ENCODE measurements at places on chromosomes 3 and 15.

DNA sequence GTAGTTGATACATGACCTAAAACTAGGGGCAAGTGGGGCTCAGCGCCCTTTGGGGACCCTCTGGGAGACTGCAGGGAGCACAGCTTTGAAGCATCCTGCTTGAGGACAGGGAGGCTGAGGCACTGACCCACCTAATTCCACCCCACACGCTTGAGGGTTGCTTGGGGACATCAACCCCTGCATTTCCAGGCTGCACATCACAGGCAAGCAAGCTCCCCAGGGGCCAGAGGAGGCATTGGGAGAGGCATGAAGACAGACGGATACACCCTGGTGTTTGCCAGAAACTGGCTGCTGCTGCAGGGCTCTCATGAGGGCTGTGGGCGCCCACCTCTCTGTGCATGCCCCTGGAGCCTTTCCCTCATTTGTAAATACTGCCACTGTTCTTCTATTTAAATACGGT lies 99.3 kb downstream of the ABHD5 start:
- no peak for DNase-seq

GRCh38 chr15:91348752-91349500 lies 248.9 kb downstream of the SV2B start:
- no peak for DNase-seq

DNA sequence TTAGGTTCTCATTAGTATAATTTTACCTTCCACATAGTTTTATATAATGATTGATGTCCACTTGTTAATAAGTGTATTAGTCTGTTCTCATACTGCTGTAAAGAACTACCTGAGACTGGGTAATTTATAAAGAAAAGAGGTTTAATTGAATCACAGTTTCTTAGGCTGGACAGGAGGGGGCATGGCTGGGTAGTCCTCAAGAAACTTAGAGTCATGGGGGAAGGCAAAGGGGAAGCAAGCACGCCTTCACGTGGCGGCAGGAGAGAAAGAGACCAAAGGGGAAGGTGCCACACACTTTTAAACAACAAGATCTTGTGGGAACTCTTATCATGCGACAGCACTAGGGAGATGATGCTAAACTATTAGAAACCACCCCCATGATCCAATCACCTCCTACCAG lies 19.2 kb downstream of the DZIP3 start:
- no peak for DNase-seq

- DNase-seq: no peak
Observed at GRCh38 chr3:195238586-195239118, 32.3 kb downstream of the XXYLT1 start.

- DNase-seq: no peak
Observed at GRCh38 chr15:74903676-74904075, 3.0 kb downstream of the FAM219B start.

DNA sequence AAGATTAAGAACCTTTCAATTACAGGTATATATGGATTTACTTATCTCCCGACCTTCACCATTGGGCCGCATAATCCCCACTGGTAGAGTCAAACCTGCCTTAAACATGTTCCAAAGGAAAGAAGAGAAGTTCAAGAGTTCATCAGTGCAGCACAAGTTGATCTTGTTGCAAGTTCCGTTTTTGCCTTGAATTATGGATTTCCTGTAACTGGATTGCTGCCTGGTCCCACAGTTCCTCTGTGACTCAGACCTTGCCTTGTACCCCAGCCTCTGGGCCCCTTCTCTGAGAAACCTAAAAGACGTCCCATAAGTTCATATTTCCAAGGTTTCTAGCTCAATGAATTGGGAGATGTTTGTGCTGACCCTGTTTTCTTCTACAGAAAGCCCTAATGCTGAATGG lies 112.5 kb upstream of the THBS1 start:
- DNase-seq: no peak

- no peak for DNase-seq
Observed at GRCh38 chr15:38726187-38726586, 161.6 kb upstream of the RASGRP1 start.

DNA sequence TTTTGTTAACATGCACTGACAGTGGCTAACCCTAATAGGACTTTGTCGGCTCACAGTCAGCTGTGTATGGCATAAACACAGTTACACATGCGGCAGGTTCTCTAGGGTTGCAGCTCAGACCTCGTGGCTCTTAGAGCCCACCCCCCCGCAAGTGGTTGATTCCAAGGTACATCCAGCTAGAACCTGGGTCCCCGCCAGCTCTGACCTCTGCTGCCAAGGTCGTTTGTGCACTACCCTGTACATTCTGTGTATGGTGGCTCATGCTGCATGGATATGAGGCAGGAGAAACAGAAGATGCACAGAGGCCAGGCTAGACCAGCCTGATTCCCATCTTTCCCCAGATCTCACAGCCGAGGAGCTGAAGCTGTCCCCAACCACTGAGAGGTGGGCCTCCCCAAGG lies 25.9 kb downstream of the PRR20G start:
- no peak for DNase-seq

- DNase-seq: no peak
Observed at GRCh38 chr3:30919564-30919963, 25.1 kb upstream of the GADL1 start.

DNA sequence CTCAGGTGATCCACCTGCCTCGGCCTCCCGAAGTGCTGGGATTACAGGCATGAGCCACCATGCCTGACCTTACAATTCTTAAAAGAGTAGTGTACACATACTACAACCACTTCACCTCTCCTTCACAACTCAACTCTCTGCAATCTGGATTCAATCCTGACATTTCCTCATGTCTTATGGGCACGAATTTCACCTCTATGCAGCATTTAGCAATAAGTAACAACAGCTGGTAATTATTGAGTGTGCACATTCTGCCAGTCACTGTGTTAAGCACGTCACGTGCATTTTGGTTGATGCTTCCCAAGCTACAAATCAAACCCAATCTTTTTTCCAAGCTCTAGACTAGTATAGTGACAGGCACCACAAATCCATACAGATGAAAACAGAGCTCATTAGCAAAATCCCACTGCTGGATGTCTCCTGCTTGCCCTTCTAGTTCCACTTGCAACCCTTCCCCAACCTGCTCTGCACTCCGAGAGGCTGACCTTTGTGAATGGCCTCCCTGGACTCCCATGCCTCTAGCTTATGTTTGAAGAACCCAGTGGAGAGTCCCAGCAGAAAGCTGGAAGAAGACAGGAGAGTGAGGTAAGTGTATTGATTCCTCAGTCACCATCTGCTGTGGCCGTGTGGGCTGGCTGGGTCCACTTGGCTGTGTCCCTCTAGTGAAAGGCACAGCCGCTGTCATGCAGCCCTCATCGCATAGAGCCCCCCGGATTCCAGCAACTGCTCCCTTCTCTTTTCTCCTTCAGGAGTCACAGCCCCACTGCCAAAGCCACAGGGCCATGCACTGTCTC lies 176.5 kb downstream of the MEX3B start:
- no peak for DNase-seq

- DNase-seq: no peak
Observed at GRCh38 chr3:41448396-41448795, 249.1 kb downstream of the CTNNB1 start.

DNA sequence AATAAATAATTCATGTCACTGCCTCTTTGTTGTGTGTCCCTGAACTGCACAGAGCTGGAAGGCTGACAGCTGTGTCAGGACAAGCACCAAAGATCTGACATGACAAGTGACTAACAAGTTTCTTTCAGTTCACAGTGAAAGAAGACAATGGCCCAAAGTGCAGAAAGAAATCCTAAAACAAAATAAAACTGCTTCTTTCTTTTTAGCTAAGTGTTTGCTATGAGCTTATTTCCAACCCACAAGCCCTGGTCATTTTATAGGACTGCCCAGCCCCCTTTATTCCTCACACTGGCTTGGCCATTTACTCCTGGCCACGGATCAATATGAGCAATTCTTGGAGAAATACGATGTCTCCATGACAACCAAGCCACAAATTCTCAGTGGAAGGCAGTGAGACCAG lies 238.5 kb downstream of the WDR72 start:
- no peak for DNase-seq

- no peak for DNase-seq
Observed at GRCh38 chr15:89670971-89671560, 8.1 kb downstream of the PLIN1 start.

DNA sequence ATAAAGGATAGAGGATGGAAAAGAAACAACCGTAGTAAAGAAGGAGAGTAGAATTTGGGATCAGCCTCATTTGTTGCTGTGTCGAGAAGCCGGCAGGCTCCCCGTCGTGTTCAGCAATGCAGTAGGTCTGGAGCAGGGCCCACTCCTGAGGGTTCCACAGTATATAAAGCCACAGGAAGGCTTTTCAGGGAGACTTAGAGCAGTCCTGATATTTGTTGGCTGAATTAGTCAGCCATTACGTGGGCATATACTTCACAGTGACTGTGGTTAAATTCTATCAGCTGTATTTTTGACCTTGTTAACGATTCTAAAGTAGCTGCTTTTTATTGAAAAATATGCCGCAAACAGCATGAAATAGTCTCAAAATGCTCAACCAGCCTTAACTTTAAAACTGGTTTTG lies 149.5 kb downstream of the ITPR1 start:
- DNase-seq: no peak

DNA sequence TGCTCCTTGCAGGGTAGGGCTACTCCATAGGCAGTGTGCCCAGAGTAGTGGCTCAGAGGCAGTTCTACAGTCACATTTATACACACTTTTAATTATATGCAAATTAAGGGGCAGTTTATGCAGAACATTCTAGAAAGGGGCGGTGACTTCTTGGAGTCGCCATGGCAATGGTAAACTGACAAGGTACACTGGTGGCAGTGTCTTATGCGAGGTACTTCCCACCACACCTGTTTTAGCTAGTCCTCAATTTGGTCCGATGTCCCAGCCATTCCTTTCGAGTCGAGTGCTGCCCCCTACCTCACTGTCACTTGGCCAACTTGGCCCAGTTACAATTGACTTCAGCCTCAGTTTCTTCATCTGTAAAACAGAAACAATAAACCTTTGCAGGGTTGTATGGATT lies 3.8 kb upstream of the IRAK2 start:
- no peak for DNase-seq

- no peak for DNase-seq
Observed at GRCh38 chr3:190370369-190370768, 17.6 kb upstream of the CLDN16 start.

DNA sequence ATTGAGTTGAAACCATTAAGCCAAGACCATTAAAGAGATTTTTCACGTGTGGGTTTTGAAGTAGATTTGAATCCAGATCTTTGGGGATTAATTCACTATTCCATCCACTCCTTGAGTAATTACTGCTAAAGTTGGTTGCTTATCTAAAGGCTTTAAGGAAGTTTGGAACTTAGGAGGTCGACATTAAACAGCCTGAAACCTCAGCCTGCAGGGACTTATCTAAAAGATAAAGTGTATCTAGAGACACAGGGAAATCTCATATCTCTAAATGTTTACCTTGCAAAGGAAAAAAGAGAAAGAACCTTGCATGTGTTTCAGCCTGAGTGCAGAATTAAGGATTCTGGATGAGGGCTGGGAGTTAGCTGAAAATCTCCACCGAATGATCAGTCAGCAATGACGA lies 158.6 kb downstream of the MEIS2 start:
- DNase-seq: no peak

DNA sequence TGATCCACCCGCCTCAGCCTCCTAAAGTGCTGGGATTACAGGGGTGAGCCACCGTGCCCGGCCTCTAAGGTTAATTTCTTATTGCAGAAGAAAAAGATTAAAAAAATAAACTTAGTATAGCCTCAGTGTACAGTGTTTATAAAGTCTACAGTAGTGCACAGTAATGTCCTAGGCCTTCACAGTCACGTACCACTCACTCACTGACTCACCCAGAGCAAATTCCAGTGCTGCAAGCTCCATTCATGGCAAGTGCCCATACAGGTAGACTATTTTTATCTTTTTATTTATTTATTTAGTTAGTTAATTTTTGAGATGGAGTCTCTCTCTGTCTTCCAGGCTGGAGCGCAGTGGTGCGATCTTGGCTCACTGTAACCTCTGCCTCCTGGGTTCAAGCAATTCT lies 3.2 kb upstream of the FLNB start:
- DNase-seq: no peak

- DNase-seq: no peak
Observed at GRCh38 chr15:43518197-43518761, 871 bp downstream of the MAP1A start.

DNA sequence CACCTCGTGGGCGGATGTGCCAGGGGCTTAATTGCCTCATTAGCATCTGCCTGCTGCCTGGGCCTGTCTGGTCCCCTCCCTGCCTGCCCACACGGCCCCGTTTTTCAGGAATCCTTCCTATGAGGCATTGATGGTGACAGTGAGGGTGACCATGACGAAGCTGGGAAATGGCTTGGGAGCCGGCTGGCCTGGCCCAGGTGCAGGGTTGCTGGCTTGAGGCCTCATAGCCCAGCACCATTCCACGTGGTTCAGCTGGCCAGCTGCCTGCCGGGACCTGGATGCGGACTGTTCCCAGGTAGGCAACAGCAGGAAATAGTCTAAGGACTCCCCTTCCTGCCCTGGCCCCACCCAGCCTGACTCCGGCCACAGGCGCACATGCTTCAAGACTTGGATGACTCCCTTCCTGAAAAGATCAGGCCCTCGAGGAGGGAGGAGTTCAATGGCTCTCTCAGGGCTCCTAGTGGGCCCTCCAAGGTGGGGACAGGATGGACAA lies 8.9 kb upstream of the DUSP7 start:
- DNase-seq: no peak

DNA sequence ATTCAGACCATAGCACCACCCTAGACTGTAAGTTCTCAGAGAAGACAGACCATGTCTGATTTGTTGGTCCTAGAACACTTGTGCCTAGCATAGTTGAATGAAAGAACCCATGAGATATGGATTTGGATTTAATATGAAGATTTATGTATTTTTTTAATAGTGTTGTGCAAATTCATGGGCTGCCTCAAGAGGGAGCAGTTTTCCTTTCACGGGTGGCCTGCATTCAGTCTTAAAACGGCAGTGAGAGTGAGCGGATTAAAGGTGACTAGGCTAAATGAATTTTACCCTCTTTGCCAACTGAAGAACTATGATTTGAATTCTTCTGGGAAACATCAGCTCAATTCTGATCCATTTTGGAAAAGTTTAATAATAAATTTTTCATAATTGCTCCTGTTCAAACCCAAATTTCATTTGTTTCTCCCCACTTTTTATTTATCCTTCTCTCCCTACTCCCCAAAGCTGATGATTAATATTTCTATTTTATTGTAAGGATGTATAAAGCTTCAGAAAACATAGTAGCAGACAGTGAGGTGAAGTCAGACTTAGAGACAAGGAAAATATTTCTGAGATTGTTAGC lies 67.3 kb downstream of the MORC1 start:
- DNase-seq: no peak

GRCh38 chr3:53705774-53706173 lies 140.4 kb downstream of the CHDH start:
- DNase-seq: no peak

DNA sequence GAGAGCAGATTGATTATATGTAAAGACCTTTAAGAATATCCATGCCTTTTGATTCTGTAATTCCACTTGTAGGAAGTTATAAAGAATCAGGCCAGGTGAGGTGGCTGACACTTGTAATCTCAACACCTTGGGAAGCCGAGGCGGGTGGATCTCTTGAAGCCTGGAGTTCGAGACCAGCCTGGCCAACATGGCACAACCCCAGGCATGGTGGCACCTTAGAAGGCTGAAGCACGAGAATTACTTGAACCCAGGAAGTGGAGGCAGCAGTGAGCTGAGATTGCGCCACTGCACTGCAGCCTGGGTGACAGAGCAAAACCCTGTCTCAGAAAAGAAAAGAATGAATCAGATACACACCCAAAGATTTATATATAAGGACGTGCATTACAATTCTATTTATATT lies 33.9 kb downstream of the HRH1 start:
- no peak for DNase-seq

GRCh38 chr3:60309539-60310268 lies 941.5 kb downstream of the FHIT start:
- DNase-seq: no peak
